ENCODE measurements at places on chromosomes 13 and 19.

DNA sequence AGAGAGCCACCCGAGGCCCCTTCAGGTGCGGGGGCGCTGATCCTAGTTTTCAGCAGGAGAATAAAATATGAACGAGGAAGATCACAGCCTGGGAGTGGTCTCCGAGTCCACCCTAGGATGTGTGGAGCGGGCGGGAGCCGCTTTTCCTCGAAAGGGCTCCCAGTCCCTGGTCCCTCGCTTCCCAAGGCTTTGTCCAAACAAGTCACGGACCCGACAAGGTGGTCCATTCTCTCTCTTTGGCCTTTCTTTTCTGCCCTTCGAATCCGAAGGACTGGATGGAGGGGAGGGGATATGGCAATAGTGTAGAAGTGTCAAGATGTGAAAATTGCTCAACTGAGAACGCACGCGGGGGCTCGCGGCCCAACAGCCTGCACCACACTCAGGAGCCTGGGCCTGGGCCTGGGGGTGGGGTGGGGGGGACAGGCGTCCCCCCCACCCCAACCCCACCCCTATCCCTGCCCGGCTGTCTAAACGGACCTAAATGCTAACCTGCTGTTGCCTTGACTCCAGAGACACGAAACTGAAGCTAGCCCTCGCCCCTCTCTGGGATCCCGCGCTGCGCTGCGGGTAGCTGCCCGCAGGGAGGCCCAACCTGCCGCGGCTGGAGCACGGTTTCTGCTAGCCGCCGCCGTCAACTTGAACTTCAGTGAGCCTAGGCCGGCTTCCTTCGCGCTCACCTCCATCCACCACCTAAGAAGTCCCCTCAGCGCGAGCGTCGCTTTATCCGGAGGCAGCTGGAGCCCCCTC lies 7.1 kb downstream of the ZIC2 start:
- DNase-seq = no peak

DNA sequence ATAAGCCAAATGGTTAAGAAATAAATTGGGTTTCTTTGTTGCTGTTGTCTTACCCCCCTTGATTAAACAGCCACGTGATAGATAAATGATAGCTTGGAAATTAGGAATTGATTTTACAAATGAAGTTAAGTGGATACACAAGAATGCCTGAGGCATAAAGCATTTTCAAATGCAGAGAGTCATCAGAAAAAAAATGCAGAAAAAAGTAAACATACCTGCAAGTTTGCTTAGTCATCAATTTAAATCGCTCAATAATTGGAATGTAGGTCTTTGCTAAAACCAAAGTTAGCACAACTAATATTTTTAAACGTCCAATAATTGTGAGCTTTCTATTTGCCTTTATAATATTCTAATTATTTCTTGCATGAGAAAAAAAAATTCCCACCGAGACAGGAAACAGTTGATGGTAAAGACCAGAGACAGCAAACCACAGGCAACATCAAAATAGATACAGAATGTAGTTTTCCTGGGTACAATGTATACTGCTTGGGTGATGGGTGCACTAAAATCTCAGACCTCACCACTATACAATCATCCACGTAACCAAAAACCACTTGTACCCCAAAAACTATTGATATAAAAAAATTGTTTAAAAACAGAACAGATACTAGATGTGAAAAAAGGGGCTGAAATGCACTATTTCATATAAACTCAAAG lies 924.0 kb downstream of the PCDH9 start:
- no peak for DNase-seq

- peak; percentile 95 for DNase-seq
Measured at GRCh38 chr13:60163478-60164233, at the start of gene DIAPH3. Gene DIAPH3 (minus strand): TSS chr13:60163928. CDS start chr13:60163766, 162 bp downstream.

DNA sequence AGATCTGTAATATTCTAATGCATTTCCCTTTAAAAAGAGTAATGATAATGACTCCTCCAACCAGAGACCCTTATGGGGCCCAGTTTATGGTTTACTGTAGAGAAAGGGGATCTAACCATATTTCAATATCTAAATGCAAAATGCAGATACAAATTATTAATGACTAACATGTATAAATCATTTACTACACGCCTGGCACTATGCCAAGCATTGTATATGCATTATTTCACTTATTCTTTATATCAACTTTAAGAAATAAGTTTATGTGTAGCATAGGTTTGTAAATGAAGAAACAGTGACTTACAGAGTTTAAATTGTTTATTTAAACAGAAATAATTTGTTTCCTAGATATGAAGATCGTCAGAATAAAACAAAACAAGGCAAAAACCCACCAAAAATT lies 86.2 kb upstream of the SCEL start:
- no peak for DNase-seq

- DNase-seq = no peak
Measured at GRCh38 chr13:26786651-26787295, 26.2 kb upstream of the GPR12 start.

DNA sequence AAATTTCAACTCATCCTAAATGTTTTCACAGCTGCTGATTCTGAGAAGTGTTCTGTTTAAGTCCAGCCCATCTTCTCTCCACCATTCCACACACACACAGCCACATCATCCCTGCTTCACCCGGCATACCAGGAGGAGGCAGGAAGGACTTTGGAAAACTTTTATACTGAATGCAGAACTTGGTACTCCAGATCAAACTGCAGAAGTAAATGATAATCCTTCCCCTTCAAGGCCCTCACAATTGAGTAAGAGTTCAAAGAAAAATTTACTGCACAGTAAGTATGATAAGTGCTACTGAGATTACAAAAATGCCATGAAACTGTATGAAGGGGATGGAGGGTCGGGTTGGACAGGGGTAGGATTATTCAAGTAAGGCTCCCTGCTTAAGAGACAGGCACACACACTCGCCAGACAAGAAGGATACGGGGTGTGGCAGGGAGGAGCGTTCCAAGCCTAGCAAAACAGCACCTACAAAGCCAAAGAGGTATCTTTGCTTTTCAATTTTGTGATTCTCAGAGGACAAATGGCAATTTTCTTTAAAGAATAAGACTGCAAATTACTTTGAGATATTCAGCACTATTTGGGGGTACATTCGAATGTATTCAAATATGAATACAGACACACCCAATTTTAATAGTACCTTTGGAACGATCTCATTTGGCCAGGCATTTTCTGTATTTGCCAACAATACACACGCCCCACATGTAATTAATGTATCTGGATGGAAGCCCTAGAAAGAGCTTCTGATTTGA lies 2.5 kb downstream of the USP12 start:
- DNase-seq = no peak

- peak; percentile 29 for DNase-seq
Measured at GRCh38 chr19:34428549-34429285, 536 bp downstream of the UBA2 start.

- no peak for DNase-seq
Measured at GRCh38 chr13:97574926-97575325, 141.0 kb downstream of the RAP2A start.

DNA sequence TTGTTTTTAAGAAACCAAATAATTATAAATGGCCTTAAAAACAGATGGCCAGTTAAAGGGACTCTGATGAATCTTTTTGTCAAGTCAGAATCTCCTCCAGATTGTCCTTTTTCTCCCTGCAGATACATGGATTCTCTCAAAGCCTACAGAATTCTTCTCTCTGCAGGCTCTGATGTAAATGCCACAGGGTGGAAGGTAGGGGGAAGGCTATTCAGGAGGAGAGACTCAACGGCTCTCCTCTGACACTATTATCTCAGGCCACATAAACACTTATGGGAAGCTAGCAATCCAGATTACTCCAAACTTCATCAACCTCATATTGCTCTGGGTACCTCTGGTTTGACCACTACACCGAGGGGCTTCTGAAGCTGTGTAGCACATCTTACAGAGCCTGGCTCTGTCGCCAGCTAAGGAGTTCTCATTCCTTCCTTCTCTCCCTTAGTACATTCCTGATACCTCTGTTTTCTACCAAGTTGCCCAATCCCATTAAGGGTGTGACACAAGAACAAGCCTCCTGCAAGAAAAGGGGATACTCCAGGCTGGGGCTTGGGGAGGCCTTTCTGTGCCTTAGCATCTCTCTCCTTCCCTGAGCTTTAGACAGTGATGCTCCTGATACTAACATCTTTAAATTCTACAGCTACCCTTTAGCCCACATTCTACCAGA lies 14.9 kb downstream of the LCP1 start:
- no peak for DNase-seq

- no peak for DNase-seq
Measured at GRCh38 chr19:33291623-33292534, 10.5 kb downstream of the CEBPA start.

DNA sequence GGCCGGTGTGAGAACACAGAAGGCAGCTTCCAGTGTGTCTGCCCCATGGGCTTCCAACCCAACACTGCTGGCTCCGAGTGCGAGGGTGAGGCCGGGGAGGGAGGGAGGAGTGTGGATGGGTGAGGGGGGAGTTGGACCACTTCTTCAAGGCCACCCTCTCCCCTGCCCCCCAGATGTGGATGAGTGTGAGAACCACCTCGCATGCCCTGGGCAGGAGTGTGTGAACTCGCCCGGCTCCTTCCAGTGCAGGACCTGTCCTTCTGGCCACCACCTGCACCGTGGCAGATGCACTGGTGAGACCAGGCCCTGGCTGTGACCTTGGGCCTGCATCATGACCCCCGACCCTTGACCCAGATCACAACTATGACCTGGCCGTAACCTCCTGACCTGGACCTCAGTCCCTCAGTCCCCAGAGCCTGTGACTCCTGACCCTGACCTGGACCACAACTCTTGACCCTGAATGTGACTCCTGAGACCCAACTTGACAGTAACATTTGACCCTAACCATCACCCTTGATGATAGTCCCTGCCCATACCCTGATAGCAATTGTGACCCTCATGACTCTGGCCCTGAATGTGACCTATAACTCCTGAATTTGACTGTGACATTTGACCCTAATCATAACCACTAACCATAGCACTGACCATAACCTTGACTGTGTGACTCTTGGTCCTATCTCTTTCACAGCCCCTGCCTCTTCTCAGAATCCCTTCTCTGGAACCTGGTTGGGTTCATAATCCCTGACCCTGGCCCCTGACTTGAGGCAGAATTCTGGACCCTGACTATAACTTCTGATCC lies 10.9 kb downstream of the LTBP4 start:
- DNase-seq = no peak

GRCh38 chr19:2288818-2289713 lies 7.1 kb upstream of the PEAK3 start:
- DNase-seq = no peak

- DNase-seq = no peak
Measured at GRCh38 chr13:51778392-51778791, 25.6 kb downstream of the DHRS12 start.

- no peak for DNase-seq
Measured at GRCh38 chr19:8332976-8333766, 9.9 kb downstream of the KANK3 start.

DNA sequence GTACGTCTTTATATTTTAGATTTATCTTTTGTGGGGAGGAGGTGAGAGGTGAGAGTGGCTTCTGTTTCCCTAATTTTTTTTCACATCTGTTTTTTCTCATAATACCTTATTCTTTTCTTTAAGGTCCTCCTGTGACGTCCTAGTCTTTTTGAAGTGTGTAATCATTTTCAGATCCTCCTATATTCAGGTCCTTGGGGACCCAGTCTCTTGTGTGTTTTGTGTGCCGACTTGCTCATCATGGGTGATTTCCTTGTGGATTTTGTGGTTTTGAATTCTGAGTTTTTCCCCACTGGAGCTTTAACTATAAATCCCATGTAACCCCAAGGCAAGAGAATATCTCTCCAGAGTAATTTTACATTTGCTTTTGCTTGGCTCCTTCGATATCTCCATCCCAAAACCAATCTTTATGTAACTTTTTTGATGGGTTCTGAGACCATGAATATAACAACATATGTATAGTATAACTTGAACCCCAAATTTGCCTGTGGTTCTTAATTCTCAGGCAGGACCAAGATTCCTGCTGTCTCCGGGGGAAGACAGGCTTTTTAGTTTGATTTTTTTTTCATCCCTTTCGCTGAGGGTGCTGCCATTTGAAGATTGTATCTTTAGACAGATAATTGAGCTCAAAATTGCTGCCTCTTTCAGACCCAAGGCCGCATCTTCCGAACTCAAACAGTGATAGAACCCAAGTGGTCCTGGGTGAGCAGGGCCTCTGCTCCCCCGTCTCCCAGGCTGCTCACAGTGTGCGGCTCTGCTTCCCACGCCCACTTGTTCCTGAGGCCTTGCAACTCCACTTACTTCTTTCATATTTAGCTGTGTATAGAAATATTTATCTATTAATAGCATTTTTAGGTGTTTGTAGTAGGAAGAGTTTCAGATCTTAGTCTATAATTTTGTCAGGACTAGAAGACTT lies 59.1 kb upstream of the GPR183 start:
- DNase-seq = peak; percentile 20
